ENCODE measurements at places on chromosomes 2 and 18.

DNA sequence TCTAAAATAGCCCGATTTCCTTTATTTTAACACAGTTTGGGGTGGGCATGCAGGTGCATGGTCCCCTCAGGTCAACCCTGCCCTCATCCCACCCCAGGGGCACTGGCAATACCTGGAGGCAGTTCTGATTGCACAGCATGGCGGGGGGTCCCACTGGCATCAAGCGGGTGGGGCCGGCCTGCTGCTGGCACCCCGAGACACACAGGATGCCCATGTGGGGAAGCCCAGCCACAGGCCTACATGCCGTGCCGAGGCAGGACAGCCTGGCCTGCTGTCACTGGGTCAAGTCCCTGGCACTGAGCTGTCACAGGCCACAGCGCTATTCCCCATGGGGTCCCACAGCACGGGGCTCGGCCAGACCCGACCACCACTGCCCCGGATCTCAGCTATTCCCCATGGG lies 11.9 kb upstream of the KCNG2 start:
- no peak for DNase-seq

- no peak for DNase-seq
Observed at GRCh38 chr2:106085181-106085940, 108.7 kb downstream of the UXS1 start.

- DNase-seq: no peak
Observed at GRCh38 chr2:57936216-57936615, 110.4 kb upstream of the VRK2 start.

DNA sequence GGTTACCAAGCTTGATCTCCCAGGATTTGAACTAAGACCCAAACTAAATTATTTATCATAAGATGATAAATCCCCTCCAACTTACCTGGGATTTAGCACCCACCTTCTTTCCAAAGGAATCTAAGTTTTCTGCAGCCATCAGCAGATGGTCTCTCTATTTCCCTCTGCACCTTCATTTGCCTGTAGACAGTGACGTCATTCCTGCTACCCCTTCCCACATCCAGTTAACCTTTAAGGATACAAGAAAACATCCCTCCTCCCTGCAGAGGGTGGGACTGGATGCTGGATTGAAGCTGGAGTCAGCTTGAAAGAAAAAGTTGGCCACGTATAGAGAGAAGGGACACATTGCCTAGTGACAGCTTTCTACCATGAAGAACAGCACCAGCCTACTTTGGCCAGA lies 3.7 kb upstream of the DNER start:
- DNase-seq: no peak

- no peak for DNase-seq
Observed at GRCh38 chr2:36165132-36165531, 190.4 kb upstream of the CRIM1 start.

DNA sequence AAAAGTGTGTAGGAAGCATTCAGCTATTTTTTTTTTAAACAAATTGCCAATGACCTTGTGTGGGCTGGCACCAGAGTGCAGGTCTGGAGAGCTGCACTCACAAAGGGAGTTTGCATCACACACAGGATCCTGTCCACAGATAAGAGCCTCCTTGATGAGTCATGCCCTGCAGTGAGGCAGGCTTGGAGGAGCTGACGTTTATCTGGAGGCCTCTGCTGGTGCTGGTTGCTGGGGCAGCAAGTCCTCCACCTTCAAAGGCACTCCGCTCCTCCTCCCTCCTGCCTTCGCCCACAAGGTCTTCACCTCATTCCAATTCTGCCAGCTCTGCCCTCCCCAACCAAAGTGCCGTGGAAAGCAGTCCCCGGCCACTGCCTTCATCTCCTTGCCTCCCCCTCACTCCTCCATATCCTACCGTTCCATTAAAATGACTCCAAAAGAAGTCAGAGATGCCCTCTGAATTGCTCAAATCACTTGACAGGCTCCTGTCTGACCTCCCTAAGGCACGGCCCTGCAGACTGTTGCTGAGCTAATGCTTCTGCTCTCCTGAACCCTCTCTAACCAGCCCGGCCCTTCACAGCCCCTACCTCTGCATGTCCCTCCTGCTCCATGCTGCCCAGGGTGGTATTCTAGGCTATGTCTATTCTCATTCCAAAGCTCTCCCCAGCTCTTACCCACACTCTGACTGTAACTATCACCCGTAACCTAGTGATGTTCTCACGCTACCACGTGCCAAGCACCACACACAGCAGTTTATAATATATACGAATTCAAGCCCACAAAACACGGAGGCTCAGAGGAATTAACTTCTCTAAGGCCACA lies 30.9 kb downstream of the LONRF2 start:
- peak; percentile 87 for DNase-seq

GRCh38 chr2:121887513-121888188 lies 132.2 kb downstream of the TSN start:
- DNase-seq: no peak

DNA sequence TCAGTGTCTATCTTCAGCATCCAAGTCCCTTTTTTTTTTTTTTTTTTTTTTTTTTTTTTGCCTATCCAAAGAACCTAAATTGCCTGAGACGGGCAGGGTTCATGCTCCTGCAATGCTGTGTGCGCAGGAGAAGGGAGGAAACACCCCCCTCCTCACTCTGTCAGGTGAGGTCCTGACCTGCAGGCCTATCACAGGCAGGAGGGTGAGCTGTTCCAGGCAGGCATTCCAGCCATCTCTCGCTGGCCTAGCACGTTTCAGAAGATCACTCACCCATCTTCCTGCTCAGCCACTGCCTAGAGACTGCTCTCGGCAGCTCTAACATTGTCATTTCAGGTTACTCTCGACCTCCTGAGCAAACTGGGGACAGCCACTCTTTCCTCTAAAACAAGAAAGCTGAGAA lies 48.4 kb upstream of the LAPTM4A start:
- no peak for DNase-seq

DNA sequence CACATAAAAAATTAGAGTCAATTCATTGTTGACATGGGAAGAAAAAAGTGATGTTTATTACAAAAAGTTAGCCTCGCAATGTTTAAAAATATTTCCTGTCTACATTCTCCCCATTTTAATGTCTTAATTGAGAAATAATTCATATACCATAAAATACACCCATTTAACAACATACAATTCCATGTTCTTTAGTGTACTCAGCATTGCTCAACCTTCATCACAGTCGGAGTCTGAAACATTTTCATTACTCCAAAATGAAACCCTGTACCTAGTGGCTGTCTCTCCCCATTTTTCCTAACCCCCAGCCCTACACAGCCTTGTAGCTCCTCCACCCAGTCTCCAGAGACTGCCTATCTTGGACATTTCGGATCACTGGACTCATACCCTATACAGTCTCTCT lies 103.9 kb upstream of the CBLN2 start:
- no peak for DNase-seq

GRCh38 chr18:54904581-54904980 lies 54.7 kb downstream of the CCDC68 start:
- DNase-seq: no peak

Measured in AG09309 (cell line).